ENCODE measurements at places on chromosomes 6 and 20.

DNA sequence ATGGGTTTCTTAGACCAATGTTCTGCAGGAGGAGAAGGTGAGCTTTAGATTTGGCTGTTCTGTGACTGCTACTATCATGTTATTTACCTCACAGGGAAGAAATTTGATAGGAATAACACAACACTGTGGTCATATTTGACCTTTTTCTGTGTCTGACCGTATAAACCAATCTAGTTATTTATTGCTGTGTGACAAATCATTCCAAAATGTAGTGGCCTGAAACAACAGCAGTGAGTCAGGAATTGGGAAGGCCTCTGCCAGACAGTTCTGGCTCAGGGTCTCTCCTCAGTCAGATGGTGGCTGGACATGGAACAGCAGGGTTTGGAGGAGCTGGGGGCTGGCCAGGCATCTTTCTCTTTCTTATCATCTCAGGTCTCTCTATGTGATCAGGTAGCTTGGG lies 33.0 kb downstream of the RIPOR2 start:
- DNase-seq = no peak

GRCh38 chr6:160428069-160428430 lies 79.9 kb downstream of the SLC22A3 start:
- no peak for DNase-seq

GRCh38 chr20:21840991-21841390 lies 135.5 kb downstream of the PAX1 start:
- no peak for DNase-seq

- DNase-seq = no peak
Measured at GRCh38 chr6:38483526-38483925, 156.2 kb downstream of the BTBD9 start.

Data from Kasumi-1 (cell line).